ENCODE measurements at places on chromosomes 12 and 14.

GRCh38 chr12:5665615-5666014 lies 233.7 kb downstream of the NTF3 start:
- no peak for DNase-seq

GRCh38 chr14:105855246-105855892 lies 329.0 kb downstream of the TMEM121 start:
- DNase-seq = no peak

DNA sequence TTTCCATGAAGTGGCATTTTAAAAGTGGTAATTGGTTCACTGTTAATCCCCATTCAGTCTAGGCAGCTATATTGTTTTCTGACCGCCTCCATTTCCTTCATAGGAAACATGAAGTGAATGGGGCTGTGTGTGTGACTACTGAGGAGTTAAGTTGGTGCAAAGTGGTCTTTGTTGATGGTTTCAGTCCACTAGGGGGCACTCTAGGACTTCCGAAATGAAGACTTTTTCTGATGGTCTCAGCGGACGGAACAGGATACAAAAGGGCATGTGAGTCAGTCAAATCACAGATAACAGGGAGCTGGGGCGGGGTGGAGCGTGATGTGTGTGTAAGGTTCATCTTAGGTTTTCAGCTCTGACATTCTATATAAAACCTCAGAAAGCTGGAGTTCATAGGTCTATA lies 240.1 kb upstream of the OR4E1 start:
- no peak for DNase-seq

GRCh38 chr12:18690653-18691052 lies 47.2 kb downstream of the PLCZ1 start:
- DNase-seq = no peak

DNA sequence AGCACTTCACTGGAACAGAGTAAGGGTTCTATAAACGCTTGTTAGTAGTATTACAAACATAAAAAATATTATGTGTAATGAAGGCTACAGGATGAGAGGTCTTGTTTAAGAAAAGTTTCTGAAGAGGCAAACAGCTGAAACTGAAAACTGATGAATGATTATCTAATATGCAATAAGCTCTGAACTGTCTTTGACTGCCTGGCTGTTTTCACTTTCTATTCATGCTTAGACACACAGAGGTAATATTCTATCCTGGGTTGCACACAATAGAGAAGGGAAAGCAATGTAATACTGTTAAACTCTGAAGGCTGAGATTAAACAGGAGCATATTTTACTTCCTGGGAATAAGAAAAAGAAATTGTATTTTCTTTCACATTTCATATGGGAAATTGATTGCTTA lies 251.3 kb downstream of the ALX1 start:
- DNase-seq = no peak

Measured in NCI-H2081 treated with DMSO at 0.1 percent for 48 hours (cell line).